K562 (cell line): ENCODE measurements at places on chromosomes 4 and X. TPM values are rescaled to one million over a fixed set of nuclear protein-coding genes. Genes with fewer than 3 reads are reported as not detected.
A peak's percentile ranks its signal among the peaks of the same experiment; 100 is the strongest.

GRCh38 chr4:95155759-95156451 lies 392.9 kb downstream of the UNC5C start:
- H3K4me1 ChIP-seq, result no peaks in the 10 kb centered on the region
- H3K4me3 ChIP-seq, result no peak overlapping the region
- H3K27ac ChIP-seq, result no peak overlapping the region
- H3K36me3 ChIP-seq, result no peaks in the 10 kb centered on the region

DNA sequence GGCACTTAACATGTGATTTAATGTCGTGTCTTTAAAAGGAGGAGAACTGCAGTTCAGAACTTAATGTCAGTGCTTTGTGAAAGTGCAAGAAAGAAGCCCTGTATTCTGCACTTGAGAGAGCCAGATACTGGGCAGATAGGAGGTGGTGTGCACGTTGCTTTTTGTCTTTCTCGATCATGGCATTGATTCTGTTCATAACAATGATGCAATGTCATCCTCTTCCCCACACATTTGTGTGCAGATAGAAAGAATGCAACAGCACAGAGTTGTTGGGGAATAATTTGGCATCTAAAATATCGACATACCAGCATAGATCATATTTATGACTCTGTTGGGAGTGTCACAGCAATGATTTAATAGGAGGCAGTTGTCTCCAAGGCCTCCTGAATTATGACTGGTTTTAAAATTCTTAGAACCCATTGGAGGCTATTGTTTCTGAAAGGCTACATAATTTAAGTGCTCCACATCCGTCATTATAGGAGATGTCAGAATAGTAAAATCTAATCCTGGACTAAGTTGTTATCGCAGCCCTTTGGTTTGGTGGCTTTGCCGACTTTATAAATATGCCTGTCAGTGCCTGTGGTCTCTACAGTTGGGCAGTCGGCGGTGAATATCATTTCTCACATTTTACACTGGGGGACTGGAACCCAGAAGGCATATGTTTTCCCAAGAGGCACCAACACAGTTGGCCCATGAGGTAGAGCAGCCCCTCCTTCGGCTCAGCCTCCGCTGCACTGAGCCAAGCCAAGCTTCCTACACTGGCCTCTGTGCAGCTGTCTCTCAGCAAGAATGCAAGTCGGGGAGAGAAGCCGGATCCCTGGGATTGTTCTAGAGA lies 124.9 kb downstream of the PTTG2 start:
- no peak overlapping the region for H3K27ac ChIP-seq
- no peaks in the 10 kb centered on the region for H3K36me3 ChIP-seq
- H3K4me1 ChIP-seq, result peaks cover 11% of the 10 kb centered on the region
- peaks cover 12% of the 10 kb centered on the region; the same call in 2 of the 3 replicates for H3K27me3 ChIP-seq
- no peak overlapping the region for H3K4me3 ChIP-seq

DNA sequence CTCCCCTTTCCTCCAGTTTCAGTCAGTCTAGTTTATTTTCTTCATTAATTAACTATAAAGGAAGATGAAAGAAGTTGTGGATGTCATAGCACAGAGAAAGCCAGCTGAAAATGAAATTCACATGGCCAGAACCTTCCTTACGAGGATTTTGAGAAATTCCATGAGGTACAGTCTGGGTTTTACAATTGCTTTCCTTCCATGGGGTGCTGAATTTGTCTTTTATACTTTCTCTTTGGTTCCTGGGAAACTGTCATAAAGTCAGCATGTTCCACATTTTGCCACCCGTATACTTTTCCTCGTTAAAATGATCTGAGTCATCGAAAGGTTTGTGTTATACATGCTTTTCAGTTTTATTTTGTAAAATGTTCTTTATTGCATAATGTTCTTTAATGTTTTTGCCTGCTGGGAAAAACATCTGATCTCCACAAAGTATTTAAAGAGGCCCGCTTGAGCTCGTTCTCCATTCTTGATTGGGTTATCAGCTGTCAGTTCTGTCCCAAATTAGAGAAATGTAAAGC lies 78.1 kb upstream of the CLDN34 start:
- no peak overlapping the region for H3K27ac ChIP-seq
- H3K36me3 ChIP-seq, result no peaks in the 10 kb centered on the region
- no peak overlapping the region for H3K4me3 ChIP-seq
- no peaks in the 10 kb centered on the region; the same call in 1 of the 2 replicates for H3K4me1 ChIP-seq
- no peak for DNase-seq

DNA sequence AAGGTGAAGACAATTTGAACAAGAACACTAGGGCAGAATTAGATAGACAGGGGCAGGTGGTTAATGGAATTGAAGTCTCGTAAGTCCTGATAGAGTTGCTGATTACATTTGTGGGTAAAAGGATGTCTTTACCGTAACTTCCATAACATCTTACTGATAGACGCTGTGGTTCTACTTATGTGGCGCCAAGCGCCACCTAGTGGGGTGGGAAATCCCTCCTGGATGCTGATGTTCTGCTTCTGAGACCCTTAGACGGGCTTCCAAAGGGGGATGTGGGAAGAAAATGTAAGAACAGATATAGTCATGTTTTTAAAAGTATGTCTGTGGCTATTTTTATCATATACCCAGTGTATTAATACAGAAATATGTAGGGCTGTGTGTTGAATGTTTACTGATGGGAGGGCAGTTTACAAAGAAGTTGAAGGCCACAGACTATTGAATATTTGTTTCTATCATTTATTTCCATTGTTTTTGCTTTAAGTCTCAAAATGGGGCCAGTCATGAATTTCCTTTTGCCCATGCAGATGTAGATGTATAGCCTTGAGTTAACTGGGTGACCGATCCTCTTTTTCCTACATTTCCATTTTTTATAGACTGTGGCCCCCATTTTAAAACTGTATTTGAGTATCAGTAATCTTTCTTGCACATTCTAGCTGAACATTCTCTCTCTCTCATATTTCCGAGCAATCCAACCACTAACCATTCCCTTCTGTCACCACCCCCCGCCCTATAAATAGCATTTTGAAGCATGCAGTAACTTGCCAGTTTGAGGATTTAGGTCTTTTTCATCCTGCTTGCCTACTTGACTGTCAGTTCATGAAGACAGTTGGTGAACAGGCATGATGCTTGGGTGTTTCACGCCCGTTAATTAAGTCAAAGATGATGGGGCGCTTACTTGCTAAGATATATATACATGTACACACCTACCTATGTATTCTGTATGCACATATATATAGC lies 12.1 kb upstream of the TLR8 start:
- DNase-seq, result peak; percentile 57
- no peaks in the 10 kb centered on the region for H3K4me1 ChIP-seq
- H3K27ac ChIP-seq, result no peak overlapping the region
- H3K36me3 ChIP-seq, result no peaks in the 10 kb centered on the region
- H3K4me3 ChIP-seq, result no peak overlapping the region

DNA sequence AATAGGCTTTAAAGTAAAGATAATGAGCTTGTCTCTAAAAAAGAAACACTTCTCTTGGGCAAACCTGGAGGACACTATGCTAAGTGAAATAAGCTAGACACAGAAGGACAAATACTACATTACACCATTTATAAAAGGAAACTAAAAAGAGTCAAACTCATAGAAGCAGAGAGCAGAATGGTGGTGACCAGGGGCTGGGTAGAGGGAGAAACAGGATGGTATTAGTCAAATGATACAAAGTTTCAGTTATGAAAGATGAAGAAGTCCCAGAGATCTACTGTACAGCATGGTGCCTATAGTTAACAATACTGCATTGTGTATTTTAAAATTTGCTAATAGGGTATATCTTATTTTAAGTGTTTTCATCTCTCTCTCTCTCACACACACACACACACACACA lies 28.5 kb downstream of the ACSL4 start:
- no peaks in the 10 kb centered on the region for H3K27me3 ChIP-seq
- 0 out of 3 replicates have a peak, but pooled peaks cover 2% of the 10 kb centered on the region for H3K36me3 ChIP-seq
- no peak overlapping the region for H3K27ac ChIP-seq
- no peaks in the 10 kb centered on the region; the same call in 1 of the 2 replicates for H3K4me1 ChIP-seq
- H3K4me3 ChIP-seq, result no peak overlapping the region

DNA sequence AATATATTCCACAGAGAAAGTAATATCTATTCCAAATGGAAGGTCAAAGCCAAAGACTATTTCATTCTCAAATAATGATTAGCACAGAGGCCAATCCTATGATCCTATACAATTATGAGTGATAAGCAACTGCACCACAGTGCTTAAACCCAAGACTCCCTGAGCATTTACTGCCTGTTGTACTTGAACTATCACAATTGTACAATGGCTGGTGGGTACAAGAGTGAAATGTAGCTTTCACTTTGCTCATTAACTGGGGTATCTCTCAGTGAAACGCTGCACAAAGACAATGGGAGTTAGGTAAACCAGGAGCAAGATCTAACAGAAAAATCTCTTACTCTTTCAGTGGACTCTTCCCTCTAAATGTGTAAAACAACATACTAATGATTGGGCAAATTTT lies 24.3 kb downstream of the ABCG2 start:
- no peaks in the 10 kb centered on the region for H3K36me3 ChIP-seq
- no peak overlapping the region for H3K27ac ChIP-seq

DNA sequence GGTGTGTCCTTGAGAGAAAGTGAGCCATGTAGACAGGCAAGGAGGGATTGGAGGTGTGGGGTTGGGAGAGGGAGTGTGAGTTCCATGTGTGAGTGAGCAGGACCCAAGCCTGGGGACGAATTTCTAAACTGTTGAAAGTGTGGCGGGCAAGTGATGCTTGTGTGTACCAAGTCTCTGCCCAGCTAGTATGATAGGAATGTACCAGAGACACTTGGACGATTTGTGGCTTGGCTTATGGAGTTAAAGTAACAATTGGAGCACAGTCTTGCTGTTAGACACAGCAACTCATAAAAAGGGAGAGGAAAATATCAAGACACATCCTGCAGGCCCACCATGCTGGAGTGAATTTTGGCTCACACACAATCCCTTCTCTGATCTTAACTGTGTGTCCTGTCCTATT lies 8.5 kb downstream of the PTTG2 start:
- no peak for DNase-seq
- no peaks in the 10 kb centered on the region for H3K4me1 ChIP-seq
- H3K4me3 ChIP-seq, result no peak overlapping the region

GRCh38 chr4:101593666-101594065 lies 196.9 kb upstream of the BANK1 start:
- H3K36me3 ChIP-seq, result no peaks in the 10 kb centered on the region
- DNase-seq, result no peak
- no peaks in the 10 kb centered on the region for H3K27me3 ChIP-seq
- no peaks in the 10 kb centered on the region for H3K4me1 ChIP-seq

DNA sequence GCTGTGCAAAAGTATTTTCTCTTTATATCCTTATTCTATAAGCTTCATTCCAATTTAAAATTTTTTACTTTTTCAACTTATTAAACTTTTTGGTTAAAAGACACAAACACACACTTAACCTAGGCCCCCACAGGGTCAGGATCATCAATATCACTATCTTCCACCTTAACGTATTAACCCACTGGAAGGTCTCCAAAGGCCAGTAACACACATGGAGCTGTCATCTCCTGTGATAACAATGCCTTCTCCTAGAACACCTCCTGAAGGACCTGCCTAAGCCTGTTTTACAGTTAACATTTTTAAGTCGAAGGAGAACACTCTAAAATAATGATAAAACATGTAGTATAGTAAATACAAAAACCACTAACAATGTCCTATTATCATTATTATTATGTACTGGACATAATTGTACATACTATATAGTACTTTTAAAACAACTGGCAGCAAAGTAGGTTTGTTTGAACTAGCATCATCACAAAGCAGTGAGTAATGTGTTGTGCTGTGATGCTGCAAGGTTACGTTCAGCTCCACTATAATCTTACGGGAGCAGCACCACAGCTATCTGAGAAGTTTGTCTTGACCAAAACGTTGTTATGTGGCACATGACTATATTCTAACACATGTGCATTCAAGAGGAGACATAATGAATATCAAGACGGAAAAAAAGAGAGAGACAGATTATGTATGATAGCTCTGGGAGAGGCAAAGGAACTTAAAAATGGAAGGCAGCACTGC lies 33.7 kb downstream of the DHX15 start:
- no peaks in the 10 kb centered on the region for H3K27me3 ChIP-seq
- no peak overlapping the region for H3K27ac ChIP-seq
- no peak for DNase-seq
- peaks cover 12% of the 10 kb centered on the region for H3K4me1 ChIP-seq
- no peak overlapping the region for H3K4me3 ChIP-seq

DNA sequence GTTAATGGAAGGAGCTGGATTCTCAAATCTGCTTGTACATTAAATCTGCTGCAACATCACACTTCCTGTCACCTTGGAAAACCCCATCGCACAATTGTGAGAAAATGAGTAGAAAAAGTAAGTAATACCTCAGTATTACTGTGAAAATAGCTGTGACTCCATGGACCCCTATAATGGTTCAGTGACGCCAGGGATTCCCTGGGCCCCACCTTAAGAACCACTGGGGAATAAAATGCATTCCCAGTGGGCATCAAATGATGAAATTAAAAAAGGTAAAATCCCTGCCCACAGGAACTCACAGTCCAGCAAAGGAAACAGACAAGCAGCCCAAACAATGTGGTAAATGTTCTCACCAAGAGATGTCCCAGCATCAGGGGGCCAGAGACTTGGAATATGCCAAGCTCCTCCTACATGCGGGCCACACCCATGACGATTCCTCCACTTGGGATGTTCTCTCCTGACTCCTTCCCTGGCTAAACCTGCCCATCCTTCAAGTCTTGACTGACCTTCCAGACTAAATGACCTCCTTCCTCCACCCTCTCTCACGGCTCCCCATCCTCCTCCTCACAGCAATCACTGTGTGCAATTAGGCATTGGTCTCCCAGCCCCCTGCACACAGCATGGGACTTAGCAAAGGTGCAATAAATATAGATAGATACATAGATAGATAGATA lies 2.6 kb downstream of the EVC2 start:
- H3K36me3 ChIP-seq, result no peaks in the 10 kb centered on the region
- no peak overlapping the region for H3K4me3 ChIP-seq
- H3K27me3 ChIP-seq, result peaks cover 7% of the 10 kb centered on the region; the same call in 1 of the 2 replicates
- peaks cover 11% of the 10 kb centered on the region for H3K4me1 ChIP-seq
- H3K27ac ChIP-seq, result no peak overlapping the region

DNA sequence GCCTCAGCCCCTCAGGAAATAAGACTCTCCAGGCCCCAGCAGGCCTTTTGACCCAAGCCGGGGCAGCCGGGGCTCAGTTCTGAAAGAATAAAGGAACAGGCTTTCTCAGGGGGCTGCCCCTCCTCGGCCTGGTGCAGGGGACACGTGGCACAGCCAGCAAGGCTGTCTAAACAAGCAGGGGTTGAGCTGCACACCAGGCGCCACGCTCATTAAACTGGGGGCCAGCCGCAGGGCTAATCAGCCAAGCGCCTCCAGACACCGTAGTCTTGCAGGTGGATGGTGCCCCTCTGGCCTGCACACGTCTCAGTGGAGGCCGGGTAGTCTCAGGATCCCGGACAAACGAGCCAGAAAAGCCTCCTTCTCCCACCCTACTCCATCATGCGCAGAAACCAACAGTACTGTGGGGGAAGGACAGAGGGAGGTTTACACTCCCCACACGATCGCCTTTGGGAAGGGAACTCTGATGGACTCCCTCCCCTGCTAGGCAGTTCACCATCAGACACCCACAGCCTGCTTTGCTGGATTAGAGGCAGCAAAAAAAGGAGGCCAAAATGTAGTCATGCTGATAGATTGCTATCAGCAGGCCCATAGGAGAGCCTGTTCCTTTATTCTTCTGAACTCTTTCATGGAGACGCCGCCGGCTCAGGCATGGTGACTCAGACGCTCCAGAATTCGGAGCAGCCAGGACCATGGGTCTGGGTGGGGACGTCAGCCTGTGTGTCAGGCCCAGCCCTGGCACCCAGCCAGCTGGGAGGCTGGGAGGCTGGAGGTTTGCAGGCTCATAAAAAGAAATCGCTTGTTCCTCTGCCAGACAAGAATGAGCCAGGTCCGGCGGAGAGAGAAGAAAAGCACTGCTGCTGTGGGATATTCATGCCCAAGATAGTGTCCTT lies 342.4 kb downstream of the BCOR start:
- no peaks in the 10 kb centered on the region; the same call in 1 of the 2 replicates for H3K27me3 ChIP-seq
- peak overlapping the region; percentile 33; the same call in 1 of the 3 replicates for H3K27ac ChIP-seq
- H3K4me3 ChIP-seq, result no peak overlapping the region
- DNase-seq, result peak; percentile 62

Gene DUX4
- total RNA-seq, result not detected in 2 replicates
